ENCODE measurements at places on chromosomes 13 and 19.

DNA sequence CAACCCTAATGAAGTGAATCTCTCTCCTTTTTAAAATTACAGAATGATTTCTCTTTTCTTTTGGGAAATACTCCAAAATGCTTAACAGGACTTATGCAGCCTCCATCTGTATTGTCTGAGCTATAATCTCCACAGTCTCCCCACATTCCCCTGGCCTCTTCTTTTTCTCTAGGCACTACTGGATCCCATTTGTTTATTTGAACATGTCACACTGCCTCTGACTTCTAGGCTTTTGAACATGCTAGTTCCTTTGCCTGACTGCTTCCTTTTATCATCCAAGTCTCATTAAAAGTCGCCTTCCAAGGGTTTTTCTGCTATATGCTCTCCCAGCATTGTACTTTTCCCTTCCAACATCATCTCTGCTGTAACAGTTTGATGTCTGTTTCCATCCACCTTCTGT, 548.7 kb downstream of the PCDH9 start:
- DNase-seq, result no peak

- no peak for DNase-seq
Observed at GRCh38 chr13:100454876-100455275, 133.7 kb downstream of the GGACT start.

DNA sequence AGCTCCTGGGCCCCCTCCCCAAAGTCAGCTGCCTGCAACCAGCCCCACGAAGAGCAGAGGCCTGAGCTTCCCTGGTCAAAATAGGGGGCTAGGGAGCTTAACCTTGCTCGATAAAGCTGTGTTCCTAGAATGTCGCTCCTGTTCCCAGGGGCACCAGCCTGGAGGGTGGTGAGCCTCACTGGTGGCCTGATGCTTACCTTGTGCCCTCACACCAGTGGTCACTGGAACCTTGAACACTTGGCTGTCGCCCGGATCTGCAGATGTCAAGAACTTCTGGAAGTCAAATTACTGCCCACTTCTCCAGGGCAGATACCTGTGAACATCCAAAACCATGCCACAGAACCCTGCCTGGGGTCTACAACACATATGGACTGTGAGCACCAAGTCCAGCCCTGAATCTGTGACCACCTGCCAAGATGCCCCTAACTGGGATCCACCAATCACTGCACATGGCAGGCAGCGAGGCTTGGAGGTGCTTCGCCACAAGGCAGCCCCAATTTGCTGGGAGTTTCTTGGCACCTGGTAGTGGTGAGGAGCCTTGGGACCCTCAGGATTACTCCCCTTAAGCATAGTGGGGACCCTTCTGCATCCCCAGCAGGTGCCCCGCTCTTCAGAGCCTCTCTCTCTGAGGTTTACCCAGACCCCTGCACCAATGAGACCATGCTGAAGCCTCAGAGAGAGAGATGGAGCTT, 4.7 kb upstream of the CEACAM5 start:
- no peak for DNase-seq

DNA sequence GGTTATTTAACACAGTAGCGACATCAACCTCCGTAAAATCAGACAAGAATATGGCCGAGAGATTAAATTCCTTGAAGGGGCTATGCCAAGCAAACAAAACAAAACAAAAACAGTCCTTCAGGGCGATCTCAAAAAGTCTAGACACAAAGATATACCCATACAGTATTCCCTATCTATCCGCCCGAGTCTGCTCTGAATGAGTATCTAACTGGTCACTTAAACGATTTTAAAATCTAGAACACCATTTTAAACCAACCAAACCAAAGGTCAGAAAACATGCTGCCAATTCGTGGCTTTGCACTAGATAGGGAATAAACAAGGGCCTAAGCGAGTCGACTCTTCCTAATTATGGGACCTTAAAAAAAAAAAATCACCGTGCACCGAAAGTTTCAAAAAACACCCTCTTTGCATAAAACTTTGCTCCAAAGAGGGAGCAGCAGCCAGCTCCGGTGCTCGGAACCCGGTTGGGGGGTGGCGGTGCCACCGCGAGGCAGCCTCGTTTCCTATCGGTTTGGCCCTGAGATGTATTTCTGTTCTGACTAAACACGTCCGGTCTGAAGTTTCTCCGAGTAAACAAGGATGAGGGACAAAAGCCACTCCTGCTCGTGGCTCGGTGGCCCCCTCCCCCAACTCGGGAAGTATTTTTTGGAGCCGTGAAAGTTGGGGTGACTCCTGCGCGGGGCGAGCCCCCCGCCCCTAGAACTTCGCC, 1.8 kb downstream of the HMGB1 start:
- DNase-seq, result peak; percentile 60

GRCh38 chr19:13051557-13052165, 51.0 kb downstream of the LYL1 start:
- peak; percentile 75 for DNase-seq

DNA sequence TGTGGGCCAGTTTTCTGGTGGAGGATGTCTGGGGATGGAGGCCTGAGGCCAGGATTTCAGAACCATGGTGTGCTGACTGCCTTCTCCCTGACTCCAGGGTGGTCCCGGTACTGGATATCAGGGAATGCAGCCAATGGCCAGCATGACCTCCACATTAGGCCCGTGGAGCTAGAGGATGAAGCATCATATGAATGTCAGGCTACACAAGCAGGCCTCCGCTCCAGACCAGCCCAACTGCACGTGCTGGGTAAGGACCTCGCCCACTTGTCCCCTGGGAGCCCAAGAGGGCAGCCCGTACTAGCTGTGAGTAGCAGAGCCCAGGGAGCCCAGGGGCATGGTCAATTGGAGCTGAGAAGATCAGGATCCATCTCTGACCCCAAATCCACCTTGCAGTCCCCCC, 1.6 kb downstream of the KIRREL2 start:
- DNase-seq, result no peak

DNA sequence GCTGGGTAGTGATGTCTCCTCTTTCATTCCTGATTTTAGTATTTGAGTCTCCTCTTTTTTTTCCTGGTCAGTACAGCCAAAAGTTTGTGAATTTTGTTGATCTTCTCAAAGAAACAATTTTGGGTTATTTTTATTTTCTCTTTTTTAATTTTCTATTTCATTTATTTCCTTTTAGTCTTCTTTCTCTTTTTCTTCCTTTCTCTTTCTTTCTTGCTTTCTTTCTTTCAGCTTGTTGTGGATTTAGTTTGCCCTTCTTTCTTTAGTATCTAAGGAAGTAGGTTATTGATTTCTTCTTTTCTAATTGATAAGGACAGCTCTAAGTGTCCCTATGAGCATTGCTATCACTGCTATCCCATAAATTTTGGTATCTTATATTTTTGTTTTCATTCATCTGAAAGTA, 13.8 kb downstream of the IPO5 start:
- DNase-seq, result no peak

Measured in prostate gland (tissue), 2 donors.